ENCODE measurements at places on chromosomes 3 and 15.

DNA sequence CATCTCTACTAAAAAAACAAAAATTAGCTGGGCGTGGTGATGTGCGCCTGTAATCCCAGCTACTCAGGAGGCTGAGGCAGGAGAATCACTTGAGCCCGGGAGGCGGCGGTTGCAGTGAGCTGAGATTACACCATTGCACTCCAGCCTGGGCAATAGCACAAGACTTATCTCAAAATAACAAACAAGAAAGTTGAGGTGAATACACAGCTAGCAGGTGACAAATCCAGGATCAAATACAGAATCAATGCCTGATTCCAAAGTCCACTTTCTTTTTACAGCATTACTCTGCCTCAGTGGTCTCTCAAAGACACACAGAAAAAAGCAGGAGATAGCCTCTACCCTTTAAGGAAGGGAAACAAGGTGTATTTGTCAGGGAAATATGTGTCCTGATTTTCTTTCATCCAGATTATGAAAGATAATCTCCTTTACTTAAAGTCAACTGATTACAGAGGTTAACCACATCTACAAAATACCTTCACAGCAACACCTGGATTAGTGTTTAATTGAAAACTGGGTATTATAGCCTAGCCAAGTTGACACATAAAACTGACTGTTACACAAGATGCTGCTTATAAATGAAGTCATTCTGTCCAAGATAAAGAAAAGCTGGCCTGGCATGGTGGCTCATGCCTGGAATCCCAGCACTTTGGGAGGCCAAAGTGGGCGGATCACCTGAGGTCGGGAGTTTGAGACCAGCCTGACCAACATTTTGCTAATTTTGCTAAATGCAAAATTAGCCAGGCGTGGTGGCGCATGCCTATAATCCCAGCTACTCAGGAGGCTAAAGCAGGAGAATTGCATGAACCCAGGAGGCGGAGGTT lies 4.0 kb upstream of the SLC25A38 start:
- DNase-seq = no peak

GRCh38 chr3:58189691-58190090 lies 21.1 kb downstream of the DNASE1L3 start:
- DNase-seq = no peak

GRCh38 chr3:142724682-142725356 lies 985 bp downstream of the TRPC1 start:
- DNase-seq = peak; percentile 34

DNA sequence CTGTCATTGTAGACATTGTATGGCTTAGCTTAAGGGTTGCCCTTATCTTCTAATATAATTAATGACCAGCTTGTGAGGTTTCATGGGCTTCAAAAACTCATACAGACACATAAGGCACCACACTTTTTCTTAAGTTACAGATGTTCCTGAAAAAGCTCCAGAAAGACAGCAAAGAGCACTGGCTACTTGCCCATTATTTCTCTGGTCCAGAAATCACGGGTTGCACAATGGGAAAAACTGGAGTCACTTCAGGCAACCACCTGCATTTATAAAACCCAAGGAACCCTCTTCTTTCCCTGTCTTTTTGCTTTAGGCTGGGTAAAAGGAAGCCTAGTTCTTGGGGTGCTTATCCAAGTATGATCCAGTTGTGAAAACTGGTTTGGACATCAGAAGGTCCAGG lies 2.3 kb upstream of the COL6A6 start:
- DNase-seq = no peak

DNA sequence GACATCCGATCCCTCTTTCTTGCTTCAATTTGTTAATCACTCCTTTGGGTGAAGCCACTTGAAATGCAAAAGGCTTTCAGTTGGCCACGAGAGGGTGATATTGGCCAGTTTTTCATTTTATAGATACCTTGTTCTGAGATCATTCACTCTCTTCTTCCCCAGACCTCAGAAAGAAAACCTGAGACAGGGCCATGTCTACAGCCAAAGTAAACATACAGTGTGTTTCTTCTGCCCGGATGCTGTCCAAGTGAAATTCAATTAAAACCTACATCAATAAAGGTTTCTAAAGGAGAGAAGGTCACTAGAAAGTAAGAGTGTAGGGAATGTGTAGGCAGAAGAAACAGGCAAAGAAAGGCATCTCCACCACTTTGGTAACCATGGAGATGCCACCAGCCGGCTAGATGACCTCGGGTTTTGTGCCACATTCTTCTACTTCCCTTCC lies 39.5 kb upstream of the FMN1 start:
- no peak for DNase-seq

GRCh38 chr3:42300778-42301177 lies 34.8 kb upstream of the CCK start:
- DNase-seq = no peak

DNA sequence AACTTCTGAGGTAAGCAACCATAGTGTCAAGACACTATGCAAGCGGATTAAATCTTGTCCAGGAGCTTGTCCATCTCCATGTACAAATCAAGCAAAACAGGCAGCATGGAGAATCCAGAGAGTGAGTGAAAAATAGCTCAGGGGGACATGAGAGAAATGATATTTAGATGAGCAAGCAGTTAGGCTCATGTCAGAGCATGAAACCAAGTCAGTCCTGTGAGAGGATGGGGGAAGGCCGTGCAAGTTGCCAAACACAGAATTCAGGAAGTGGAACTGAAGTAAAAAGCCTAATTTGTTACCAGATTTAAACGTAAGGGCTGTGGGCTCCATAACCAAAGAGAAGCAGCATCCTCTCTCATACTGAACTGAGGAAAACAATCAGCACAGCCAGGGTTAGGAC lies 995.9 kb downstream of the MCTP2 start:
- no peak for DNase-seq

- no peak for DNase-seq
Observed at GRCh38 chr15:100341239-100341749, 481 bp downstream of the ADAMTS17 start.

- DNase-seq = no peak
Observed at GRCh38 chr3:66715806-66716205, 215.0 kb upstream of the LRIG1 start.

DNA sequence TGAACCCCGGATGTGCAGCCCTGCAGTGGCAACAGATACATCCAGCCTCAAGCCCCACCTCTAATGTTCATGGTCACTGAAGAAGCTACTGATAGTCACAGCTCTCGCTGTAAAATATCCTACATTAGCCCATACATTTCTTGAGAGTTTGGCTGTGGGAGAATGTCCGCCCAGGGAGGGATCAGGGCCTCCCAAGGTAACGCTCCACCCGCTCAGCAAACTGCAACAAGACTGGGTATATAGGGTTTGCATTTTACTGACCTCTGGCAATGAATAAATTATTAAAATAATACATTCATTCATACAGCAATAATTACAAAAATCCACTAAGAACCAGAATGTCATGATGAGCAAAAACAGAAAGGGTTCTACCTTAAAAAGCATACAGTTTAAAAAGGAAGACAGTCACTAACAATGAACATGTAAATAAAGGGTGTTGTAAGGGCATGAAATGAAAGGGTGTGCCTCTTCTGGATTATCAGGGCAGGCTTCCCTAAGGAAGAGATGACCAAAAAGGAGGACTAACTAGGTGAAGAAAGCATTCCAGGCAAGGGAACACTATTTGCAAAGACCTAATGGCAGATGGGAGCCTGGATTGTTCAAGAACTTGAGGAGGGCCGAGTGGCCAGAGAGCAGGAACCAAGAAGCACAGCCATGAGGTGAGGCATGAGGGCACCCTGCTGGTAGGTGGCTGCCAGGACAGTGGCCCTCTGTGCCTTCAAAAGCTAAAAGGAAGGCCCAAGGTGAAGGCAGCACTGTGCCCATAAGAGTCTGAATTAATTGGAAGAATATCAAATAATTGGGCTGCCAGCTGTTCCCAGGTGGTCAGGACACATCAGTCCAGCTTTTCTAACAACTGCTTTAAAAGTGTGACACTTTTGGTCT lies 28.1 kb upstream of the CTDSPL start:
- DNase-seq = no peak

GRCh38 chr3:189952272-189952671 lies 168.4 kb downstream of the P3H2 start:
- DNase-seq = no peak

GRCh38 chr15:97903971-97904572 lies 56.4 kb upstream of the ARRDC4 start:
- DNase-seq = peak; percentile 87

- no peak for DNase-seq
Observed at GRCh38 chr3:144128108-144128892, 156.7 kb downstream of the DIPK2A start.

GRCh38 chr3:124277144-124277890 lies 285.4 kb upstream of the ROPN1 start:
- no peak for DNase-seq

DNA sequence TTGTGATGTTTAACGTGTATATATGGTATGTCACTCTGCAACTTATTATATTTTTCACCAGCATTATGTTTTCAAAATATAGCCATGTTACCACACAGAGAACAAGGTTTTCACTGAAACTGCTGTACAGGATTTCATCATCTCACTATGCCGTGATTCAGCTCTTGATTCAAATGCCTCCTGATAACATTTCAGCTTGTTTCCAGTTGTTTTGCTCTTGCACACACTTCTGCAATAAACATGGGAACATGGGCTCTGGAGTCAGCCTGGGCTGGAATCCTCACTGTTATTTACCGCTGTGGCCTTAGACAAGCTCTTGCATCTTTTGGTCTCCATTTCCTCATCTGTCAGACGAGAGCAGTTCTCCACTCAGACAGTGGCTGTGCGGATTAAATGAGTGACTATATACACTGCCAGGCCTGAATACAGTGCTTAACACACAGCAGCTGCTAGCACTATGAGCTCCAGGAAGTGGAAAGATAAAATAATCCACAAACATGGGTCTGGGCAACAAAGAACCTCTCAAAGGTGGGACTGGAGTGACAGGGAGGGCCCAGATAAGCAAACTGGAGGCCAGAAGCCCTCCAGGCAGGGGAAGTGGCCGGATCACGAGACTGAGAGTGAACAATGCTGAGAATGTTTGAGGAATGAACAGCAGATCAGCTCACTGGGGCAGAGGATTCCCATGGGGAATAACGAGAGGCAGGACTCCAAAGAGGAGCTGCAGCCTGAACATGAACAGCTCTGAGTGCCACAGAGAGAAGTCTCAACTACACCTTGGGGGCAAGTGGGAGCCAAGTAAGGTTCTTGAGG lies 17.7 kb downstream of the NTRK3 start:
- no peak for DNase-seq

- no peak for DNase-seq
Observed at GRCh38 chr3:10723991-10724390, 92.0 kb upstream of the SLC6A11 start.

DNA sequence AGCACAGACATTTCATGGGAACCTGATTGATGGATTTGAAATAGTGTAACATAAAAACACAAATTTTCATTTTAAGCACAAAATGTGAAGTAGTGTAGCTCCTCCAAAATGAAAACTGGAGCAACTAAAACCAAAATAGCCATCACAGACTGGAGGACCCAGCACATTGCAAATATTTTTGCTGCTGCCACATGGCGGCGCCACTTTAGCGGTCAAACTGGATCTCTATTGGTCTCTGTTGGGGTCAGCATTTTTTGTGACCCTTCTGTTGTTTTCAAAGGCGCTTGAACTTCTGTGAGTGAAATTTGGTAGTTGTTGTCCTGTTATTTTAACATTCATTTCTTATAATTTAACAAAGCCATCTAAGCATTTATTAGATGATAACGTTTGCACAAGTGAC lies 259.9 kb downstream of the IL20RB start:
- peak; percentile 7 for DNase-seq

GRCh38 chr15:35630532-35630931 lies 84.6 kb upstream of the DPH6 start:
- DNase-seq = no peak

DNA sequence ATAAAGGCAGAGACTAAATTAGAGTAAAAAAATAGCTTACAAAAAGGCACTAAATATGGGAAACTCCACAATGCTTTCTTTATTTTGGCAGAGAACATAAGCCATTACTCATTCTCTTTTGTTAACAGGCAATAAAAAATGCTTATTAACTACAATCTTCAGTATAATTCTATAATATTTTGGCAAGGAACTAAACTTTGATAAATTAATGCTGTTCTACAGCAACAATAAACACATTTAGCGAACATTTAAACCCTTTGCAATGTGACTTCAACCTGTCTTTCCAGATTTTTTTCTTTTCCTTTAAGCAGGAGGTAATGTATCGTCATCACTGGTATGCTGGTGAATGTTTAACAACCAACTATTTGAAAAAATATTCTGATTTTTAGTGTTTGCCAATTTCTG lies 42.2 kb upstream of the POU1F1 start:
- no peak for DNase-seq

DNA sequence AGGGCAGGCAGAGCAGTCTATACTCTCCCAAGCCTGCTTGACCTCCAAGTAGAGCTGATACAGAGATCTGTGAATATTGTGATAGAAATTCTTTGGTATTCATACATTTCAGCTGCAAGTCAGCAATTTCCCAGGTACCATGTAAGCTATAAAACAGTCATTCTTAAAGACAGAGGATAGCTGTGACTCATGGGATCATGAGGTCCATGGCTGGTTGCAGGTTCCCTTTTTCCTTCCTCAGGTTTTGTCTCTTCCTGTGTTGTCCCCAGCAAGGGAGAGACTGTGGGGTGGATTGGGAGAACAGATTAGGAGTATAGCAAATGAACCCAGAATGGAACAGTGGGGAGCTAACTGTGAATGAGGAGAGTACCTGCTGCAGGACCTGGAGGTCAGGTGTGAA lies 5.4 kb upstream of the P4HTM start:
- no peak for DNase-seq

DNA sequence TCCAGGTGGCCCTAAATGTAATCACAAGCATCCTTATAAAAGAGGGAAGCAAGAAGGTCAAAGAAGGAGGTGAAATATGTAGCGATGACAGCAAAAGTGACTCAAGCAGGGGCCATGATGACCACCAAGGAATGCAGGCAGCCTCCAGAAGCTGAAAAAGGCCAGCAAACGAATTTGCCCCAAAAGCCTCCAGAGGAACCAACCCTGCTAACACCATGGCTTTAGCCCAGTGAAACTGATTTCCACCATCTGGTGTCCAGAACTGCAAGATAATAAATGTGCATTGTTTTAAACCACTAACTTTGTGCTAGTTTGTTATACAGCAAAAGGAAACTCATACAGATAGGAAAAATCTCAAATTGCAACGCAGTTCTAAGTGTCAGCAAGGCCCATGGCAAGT lies 23.0 kb upstream of the RBSN start:
- DNase-seq = no peak

DNA sequence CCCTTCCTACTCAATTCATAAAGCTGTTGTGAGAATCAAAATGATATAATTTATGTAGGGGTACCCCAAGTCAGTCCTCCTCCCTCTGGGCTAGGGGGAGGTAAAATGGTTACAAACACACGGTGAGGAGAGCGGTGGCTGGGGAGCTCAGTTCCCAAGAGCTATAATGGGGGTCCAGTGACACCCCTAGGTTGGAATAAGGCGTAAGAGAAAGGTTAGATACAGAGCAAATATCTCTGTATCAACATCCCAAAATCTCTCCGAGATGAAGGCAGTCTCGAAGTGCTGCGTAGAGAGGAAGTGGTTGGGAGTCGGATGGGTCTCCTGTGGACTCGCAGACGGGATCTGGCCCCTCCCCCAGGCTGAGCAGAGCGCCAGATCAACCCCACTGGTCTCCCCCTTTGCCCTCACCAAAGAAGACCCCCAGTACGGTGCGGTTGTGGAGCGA lies 1.8 kb downstream of the DUOX2 start:
- DNase-seq = no peak
